ENCODE measurements at places on chromosomes 3 and 15. TPM values are rescaled to one million over a fixed set of nuclear protein-coding genes. Genes with fewer than 3 reads are reported as not detected.

The PLCH1 gene
- total RNA-seq, result 2.0 TPM

The PPM1L gene
- total RNA-seq, result 3.9 TPM

The P2RY1 gene
- total RNA-seq, result 0.37 TPM

The ARHGAP31 gene
- total RNA-seq, result 2.5 TPM

The ADCY5 gene
- total RNA-seq, result not detected

The TMEM40 gene
- not detected for total RNA-seq

The EFCC1 gene
- 0.21 TPM for total RNA-seq

The SAMMSON gene
- not detected for total RNA-seq

DNA sequence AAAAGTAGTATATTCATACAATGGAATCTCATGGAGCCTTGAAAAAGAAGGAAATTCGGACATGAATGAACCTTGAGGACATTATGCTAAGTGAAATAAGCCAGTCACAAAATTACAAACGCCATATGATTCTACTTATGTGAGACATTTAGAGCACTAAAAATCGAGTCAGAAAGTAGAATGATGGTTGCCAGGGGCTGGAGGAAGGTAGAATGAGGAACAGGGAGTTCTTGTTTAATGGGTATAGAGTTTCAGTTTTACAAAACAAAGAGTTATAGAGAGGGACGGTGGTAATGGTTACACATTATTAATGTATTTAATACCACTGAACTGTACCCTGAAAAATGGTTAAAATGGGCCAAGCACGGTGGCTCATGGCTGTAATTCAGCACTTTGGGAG is 19.5 kb downstream of the UBXN7 start:
- H3K4me3 ChIP-seq, result no peak overlapping the region
- DNase-seq, result no peak
- peaks cover 15% of the 10 kb centered on the region for H3K4me1 ChIP-seq
- no peaks in the 10 kb centered on the region for H3K27me3 ChIP-seq

DNA sequence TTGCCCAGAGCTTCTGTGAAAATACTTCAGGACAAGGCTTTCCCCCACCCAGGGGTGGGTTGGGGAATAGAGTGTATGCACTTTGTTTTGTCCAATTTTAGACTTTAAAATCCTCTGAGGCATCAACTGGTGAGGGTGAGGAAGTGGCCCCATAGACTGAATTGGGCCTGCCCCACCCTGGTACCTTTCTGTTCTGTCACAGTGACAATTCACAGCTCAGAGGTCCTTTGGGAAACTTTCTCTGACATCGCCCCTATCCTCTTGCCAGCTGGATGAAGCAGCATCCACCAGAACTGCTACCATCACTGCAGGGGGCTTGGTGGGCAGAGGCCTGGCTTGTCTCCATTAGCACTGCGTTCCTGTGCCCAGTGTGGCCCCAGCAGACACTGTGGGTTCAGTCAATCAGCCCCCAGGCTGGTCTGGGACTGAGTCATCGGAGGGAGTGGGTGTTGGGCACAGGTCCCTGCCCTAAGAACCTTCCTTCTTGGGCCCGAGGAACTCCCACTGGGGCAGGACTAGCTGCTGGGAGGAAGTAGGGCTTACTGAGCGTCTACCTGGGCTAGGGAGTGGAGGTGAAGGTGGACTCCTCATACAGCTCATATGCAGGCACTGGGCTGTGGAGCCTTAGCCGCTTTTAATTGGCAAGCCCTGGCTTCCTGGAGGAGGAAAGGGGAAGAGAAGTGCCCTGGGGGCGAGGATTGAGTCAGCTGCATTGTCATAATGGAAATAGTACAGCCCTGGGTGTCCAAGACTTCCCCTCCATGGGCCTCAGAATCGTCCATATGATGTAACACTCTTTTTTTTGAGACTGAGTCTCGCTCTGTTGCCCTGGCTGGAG is 1.5 kb upstream of the PPM1M start:
- H3K4me3 ChIP-seq, result peak overlapping the region; percentile 92
- no peaks in the 10 kb centered on the region for H3K27me3 ChIP-seq
- H3K4me1 ChIP-seq, result peaks cover 74% of the 10 kb centered on the region
- no peak for DNase-seq
- H3K36me3 ChIP-seq, result peaks cover 63% of the 10 kb centered on the region

- H3K4me1 ChIP-seq, result no peaks in the 10 kb centered on the region
- H3K27ac ChIP-seq, result no peak overlapping the region
- DNase-seq, result peak; percentile 28
- no peaks in the 10 kb centered on the region for H3K36me3 ChIP-seq
- no peaks in the 10 kb centered on the region for H3K27me3 ChIP-seq
These were observed 118.2 kb upstream of the STRIT1 start for GRCh38 chr3:155411500-155412223.

GRCh38 chr3:52195823-52196331 is 2.1 kb upstream of the ALAS1 start:
- H3K4me3 ChIP-seq, result no peak overlapping the region
- no peak overlapping the region for H3K27ac ChIP-seq
- peaks cover 20% of the 10 kb centered on the region for H3K36me3 ChIP-seq
- DNase-seq, result no peak
- peaks cover 38% of the 10 kb centered on the region for H3K4me1 ChIP-seq

DNA sequence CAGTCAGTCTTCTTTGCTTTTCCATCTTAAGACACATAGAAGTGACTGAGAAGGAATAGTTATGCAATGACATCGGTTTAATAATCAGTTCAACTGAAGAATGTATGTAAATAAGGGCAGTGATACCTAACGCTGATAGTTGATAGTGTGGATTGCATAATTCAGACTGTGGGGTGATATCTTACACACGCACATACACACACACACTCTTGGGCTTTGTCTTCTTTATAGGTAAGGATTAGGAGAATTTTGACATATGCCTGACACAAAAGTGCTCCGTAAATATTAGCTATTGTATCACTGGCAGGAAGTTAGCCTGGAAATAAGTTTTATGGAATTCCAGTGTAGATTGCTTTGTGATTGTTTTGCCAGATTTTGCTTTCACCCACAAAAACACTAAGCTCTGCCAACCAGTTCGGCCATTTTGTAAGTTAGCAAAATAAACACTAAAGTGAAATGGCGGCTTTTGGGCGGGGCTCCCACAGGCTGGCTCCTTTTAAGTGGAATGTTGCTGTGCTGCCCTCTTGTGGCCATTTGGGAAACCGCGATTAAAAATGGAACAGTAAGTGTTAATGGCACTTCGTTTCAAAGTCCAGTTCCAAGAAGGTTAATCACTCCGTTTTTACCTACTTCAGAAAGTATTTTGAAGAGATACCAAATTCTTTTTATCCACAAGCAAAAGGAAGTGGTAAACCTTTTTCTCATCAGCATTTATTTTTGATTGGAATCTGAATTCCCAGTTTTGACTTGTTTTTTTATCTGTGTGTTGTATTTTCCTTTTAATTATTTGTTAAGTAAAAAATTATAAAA is 17.7 kb downstream of the CHD2 start:
- H3K4me1 ChIP-seq, result peaks cover 84% of the 10 kb centered on the region
- peak overlapping the region; percentile 79 for H3K27ac ChIP-seq
- no peaks in the 10 kb centered on the region for H3K27me3 ChIP-seq
- peaks cover 70% of the 10 kb centered on the region for H3K36me3 ChIP-seq

- H3K27me3 ChIP-seq, result no peaks in the 10 kb centered on the region
- no peak overlapping the region for H3K4me3 ChIP-seq
- H3K27ac ChIP-seq, result no peak overlapping the region
- no peaks in the 10 kb centered on the region for H3K36me3 ChIP-seq
- no peak for DNase-seq
- no peaks in the 10 kb centered on the region for H3K4me1 ChIP-seq
These were observed 27.4 kb upstream of the ARL14 start for GRCh38 chr3:160649596-160649995.

DNA sequence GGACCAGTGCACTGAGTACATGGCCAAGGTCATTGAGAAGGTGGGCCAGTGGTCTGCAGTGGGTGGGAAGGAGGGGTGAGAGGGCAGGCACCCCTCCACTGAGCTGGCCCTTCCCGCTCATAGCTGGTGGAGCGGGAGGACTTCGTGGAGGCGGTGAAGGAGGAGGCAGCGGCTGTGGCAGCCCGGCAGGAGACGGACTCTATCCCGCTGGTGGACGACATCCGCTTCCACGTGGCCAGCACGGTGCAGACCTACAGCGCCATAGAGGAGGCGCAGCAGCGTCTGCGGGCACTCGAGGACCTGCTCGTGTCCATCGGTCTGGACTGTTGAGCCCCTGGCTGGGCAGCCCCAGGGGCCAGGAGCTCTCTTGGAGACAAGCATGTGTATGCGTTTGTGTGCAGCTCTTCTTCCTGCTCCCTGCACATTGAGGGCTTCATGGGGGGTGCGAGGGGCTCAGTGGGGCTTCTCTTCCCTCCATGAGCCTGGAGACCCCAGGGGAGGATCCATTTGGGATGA is 7.5 kb downstream of the ABTB1 start:
- peaks cover 11% of the 10 kb centered on the region for H3K4me1 ChIP-seq
- no peaks in the 10 kb centered on the region for H3K36me3 ChIP-seq
- no peak overlapping the region for H3K4me3 ChIP-seq
- no peaks in the 10 kb centered on the region for H3K27me3 ChIP-seq

DNA sequence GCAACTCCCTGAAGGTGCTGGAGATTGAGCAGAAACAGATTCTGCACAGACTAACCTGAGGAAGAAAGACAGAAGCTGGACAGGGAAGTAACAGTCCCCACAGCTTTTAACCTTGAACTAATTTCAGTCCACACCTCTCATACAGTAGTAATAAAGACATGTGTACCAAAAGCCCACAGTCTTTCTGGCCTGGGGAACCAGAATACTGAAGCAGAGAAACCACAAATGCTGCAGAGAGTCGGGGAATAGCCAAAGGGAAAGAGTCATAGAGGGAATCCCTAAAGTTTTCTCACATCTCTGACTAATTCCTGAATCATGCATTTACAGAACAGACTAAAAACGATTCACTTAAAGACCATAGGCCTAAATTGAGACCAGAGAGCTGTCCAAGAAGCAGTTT is 503.4 kb upstream of the NECTIN3 start:
- no peak overlapping the region for H3K27ac ChIP-seq
- no peaks in the 10 kb centered on the region for H3K4me1 ChIP-seq
- H3K36me3 ChIP-seq, result no peaks in the 10 kb centered on the region
- DNase-seq, result no peak
- H3K27me3 ChIP-seq, result no peaks in the 10 kb centered on the region

GRCh38 chr15:52558196-52558595 is 10.6 kb downstream of the ARPP19 start:
- H3K36me3 ChIP-seq, result peaks cover 49% of the 10 kb centered on the region
- DNase-seq, result peak; percentile 61
- H3K4me1 ChIP-seq, result peaks cover 54% of the 10 kb centered on the region
- H3K27me3 ChIP-seq, result no peaks in the 10 kb centered on the region

DNA sequence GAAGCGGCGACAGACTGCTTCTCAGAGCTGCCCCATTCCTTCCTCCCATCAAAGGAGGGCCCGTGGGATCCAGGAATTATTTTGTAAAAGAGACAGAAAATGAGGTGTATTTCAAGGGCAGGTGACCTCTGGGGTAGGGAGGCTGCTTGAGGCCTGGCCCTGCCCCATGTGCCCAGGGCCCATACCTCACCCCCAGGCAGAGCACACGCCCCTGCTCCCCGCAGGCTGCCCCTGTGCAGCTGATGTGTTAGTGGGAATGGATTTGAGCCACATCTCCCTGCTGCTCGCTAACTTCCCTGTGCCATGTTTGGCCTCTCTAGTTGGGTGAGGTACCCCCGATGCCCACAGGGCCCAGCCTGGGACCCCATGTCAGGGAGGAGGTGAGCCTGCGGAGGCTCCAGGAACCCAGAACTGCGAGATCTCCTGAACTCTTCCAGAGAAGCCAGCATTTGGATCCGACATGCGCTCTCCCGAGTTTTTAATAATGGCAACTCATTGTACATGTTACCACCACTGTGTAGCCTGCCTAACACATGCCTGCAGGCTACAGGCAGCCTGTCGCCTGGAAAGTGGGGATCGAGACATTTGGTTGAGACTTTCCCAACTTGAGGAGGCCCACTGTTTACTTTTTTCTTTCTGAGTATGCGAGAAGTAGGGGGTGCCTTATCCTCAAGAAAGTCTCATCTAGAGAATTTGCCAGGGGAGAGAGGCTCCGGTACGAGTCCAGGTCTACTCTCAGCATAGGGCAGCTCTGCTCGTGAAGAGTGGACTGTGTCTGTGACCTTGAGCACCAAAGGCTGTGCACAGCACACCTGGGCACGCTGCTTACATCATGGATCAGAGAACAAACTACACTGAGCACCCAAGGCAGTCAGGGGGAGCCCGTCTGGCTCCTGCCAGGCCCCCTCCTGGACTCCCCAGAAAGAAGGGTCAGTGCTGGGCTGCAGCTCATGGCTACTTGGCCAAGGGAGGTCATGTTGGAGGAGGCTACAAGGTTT is 36.1 kb downstream of the PCSK6 start:
- peaks cover 6% of the 10 kb centered on the region for H3K27me3 ChIP-seq
- H3K27ac ChIP-seq, result no peak overlapping the region
- peaks cover 10% of the 10 kb centered on the region for H3K4me1 ChIP-seq
- DNase-seq, result no peak
- no peaks in the 10 kb centered on the region for H3K36me3 ChIP-seq
- H3K4me3 ChIP-seq, result no peak overlapping the region

GRCh38 chr3:157914882-157915281 is 191.3 kb downstream of the SHOX2 start:
- H3K27ac ChIP-seq, result no peak overlapping the region
- no peaks in the 10 kb centered on the region for H3K4me1 ChIP-seq
- no peaks in the 10 kb centered on the region for H3K27me3 ChIP-seq
- H3K4me3 ChIP-seq, result no peak overlapping the region
- no peak for DNase-seq
- no peaks in the 10 kb centered on the region for H3K36me3 ChIP-seq
